Aorta (tissue), 5 donors: ENCODE measurements at places on chromosomes 4 and X. TPM values are rescaled to one million over a fixed set of nuclear protein-coding genes. Genes with fewer than 3 reads are reported as not detected.
A peak's percentile ranks its signal among the peaks of the same experiment; 100 is the strongest.

- H3K27me3 ChIP-seq, result no peaks in the 10 kb centered on the region
- no peaks in the 10 kb centered on the region for H3K36me3 ChIP-seq
- no peaks in the 10 kb centered on the region for H3K4me1 ChIP-seq
- no peak for DNase-seq
- H3K27ac ChIP-seq, result no peak overlapping the region
- H3K4me3 ChIP-seq, result no peak overlapping the region
These were observed 87.5 kb downstream of the PPP3CA start for GRCh38 chr4:101259876-101260275.

DNA sequence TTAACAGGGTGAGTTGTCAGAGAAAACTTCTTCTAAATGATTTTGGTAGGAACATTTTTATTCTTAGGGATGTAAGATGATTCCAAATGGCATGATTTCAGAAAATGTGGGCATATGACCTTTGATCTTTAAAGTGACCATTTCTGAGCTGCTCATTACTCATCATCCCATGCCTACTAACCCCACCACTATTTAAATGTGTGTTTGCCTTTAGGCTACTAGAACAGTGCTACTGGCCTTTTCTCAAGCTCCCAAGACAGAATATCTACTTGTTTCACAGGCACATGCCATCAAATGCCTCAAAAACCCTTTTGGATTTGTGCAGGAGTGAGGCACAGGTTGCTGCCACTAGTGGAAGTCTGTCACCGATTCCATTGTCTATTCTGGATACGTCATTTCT is 428.2 kb downstream of the ADAM29 start:
- no peak overlapping the region for H3K27ac ChIP-seq
- H3K36me3 ChIP-seq, result no peaks in the 10 kb centered on the region
- H3K4me3 ChIP-seq, result no peak overlapping the region

The SPANXN3 gene
- not detected for total RNA-seq

GRCh38 chrX:130224810-130225209 is 43.9 kb downstream of the ZNF280C start:
- H3K27me3 ChIP-seq, result no peaks in the 10 kb centered on the region
- no peak overlapping the region for H3K27ac ChIP-seq
- H3K4me1 ChIP-seq, result no peaks in the 10 kb centered on the region
- no peak for DNase-seq
- H3K36me3 ChIP-seq, result no peaks in the 10 kb centered on the region

- H3K36me3 ChIP-seq, result no peaks in the 10 kb centered on the region
- no peak overlapping the region for H3K4me3 ChIP-seq
- no peak overlapping the region for H3K27ac ChIP-seq
- H3K4me1 ChIP-seq, result no peaks in the 10 kb centered on the region
- no peak for DNase-seq
These were observed 13.0 kb upstream of the SMIM20 start for GRCh38 chr4:25901030-25901430.

The COX18 gene
- total RNA-seq, result 12.5 TPM

GRCh38 chr4:105544520-105545286 is 7.7 kb upstream of the ARHGEF38 start:
- no peak overlapping the region for H3K4me3 ChIP-seq
- no peak for DNase-seq
- no peaks in the 10 kb centered on the region for H3K4me1 ChIP-seq
- no peaks in the 10 kb centered on the region for H3K27me3 ChIP-seq

- DNase-seq, result peak; percentile 80
- no peak overlapping the region for H3K27ac ChIP-seq
- peak overlapping the region; percentile 97 for H3K4me3 ChIP-seq
- H3K4me1 ChIP-seq, result peaks cover 6% of the 10 kb centered on the region
- no peaks in the 10 kb centered on the region for H3K36me3 ChIP-seq
These were observed 490 bp downstream of the RWDD4 start for GRCh38 chr4:183658362-183659028.
